HFFc6 (cell line): ENCODE measurements at places on chromosomes 16 and 17. TPM values are rescaled to one million over a fixed set of nuclear protein-coding genes. Genes with fewer than 3 reads are reported as not detected.

DNA sequence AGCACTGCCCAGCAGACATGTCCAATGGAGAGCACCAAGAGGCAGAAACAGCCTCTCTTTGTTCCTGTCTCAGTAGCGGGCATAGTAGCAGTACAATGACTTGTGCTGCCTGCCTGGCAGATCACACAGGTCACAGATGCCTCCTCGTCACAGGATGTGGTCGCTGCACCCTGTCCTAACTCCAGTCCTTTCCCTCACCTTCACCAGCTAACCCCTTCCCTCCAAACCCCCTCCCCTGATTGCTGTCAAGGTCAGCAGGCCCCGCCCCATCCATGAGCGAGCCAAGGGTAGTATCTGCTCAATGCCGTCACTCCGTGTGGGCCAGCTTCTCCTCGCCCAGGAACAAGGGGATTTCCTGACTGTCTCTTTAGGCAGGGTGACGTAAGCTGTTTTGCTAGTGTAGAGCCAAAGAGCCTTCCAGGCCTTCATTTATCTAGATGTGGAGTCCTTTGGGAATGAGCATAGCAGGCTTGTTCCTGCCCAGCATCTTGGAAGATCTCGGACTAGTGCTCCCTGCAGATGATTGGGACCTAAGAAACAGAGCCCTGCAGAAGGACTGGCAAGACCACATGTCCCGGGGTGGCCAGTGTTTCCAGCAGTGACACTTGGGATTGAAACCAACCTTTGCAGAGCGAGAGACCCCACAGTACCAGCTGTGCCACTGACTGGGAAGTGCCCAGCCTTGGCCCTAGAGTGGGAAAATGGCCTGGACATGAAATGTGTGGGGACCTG lies 75.9 kb upstream of the TNRC6C start:
- H3K4me3 ChIP-seq: no peak overlapping the region
- H3K4me1 ChIP-seq: peaks cover 15% of the 10 kb centered on the region
- H3K27me3 ChIP-seq: peaks cover 28% of the 10 kb centered on the region

DNA sequence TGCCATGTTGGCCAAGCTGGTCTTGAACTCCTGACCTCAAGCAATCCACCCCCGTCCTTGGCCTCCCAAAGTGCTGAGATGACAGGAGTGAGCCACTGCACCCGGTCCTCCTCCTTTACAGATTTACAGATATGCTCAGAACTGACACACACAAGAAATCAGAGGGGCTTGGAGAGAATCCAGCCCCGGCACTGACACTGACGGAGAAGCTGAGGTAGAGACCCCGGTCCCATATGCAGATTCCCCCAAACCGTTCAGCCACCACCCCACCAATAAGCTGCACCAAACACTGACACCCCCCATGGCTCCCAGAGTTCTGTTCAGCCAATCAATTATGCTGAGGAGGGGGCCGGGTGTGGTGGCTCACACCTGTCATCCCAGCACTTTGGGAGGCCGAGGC lies 141.1 kb upstream of the RPH3AL start:
- no peak overlapping the region for H3K27ac ChIP-seq
- H3K4me3 ChIP-seq: no peak overlapping the region
- H3K27me3 ChIP-seq: no peaks in the 10 kb centered on the region
- DNase-seq: no peak

DNA sequence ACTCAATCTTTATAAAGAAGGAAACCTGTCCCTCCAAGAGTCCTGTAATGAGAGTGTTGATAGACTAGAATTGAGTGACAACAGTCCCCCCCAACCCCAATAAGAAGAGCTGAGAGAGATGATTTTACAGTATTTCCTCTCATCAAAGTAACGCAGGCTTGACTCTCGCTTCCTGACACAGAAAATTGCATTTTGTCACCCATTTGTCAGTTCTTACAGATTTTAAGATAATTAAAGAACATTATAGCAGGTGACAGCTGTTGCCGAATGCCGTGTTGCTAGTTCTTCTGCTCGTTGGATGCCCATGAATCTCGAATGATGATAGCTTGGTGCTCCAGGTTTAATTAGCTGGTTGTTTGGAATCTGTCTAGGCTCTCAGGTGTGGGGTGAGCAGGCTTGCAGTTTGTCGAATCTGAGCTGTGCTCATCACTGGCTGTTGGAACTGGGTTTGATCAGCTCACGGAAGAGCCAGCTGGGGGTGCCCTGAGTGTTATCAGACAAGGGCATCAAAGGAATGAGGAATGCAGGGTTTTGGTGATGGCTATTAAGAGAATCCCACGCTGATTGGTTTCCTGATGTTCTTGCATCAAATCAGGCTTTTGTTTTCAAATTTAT lies 84.8 kb upstream of the CPHXL start:
- DNase-seq: no peak
- H3K27me3 ChIP-seq: peaks cover 2% of the 10 kb centered on the region; the same call in 1 of the 2 replicates
- no peaks in the 10 kb centered on the region for H3K36me3 ChIP-seq
- no peak overlapping the region for H3K27ac ChIP-seq

- H3K36me3 ChIP-seq: no peaks in the 10 kb centered on the region; the same call in 1 of the 2 replicates
- peaks cover 54% of the 10 kb centered on the region for H3K4me1 ChIP-seq
- peak overlapping the region; percentile 6; the same call in 1 of the 2 replicates for H3K4me3 ChIP-seq
Measured at GRCh38 chr16:47713225-47713595, 252.1 kb downstream of the PHKB start.

DNA sequence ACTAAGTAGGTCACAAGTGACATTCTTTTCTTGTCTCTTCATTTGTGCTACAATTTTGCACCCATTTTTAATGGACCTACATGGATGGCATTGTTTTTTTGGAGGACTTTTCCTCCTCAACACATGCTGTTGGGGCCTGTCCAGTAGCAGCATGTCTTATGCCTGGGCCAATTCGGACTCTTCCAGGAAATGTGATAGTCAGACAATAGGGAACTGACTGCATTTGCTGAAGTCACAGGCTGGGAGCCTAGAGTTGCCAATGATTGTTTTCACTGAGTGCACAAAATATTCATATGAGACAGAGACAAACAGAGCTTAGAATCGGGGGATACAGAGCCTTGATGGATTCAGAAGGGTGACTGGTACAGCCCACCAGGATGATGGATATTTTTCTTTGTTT lies 867.3 kb upstream of the GOT2 start:
- no peaks in the 10 kb centered on the region for H3K27me3 ChIP-seq
- no peak overlapping the region for H3K4me3 ChIP-seq
- peaks cover 37% of the 10 kb centered on the region for H3K4me1 ChIP-seq
- DNase-seq: no peak
- H3K27ac ChIP-seq: no peak overlapping the region

SAMD14 gene
- total RNA-seq: 4.1 to 10.6 TPM (median 4.3 TPM) in 3 replicates

DNA sequence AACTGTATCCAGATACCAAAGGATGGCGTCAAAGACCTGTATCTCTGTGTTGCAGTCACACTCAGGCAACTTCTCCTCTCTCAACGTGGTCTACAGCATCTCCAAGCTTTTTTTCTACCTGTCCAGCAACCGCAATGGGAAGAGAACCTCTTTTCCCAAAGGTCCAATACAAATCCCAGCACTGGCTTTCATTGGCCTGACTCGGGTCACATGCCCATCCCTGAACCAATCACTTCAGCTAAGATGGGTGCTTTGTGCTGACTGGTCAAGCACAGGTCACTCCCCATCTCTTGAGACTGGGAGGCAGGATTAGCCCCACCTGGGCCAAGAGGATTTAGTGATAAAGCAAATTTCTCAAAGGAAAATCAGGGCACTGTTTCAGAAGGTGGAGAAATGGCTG lies 71.2 kb upstream of the C16orf82 start:
- no peak for DNase-seq
- H3K36me3 ChIP-seq: no peaks in the 10 kb centered on the region; the same call in 1 of the 2 replicates
- H3K4me1 ChIP-seq: peaks cover 21% of the 10 kb centered on the region
- no peak overlapping the region for H3K4me3 ChIP-seq

IFT20 gene
- total RNA-seq: 51.0 to 71.3 TPM (median 52.4 TPM) in 3 replicates

- H3K27ac ChIP-seq: no peak overlapping the region
- no peak for DNase-seq
- no peaks in the 10 kb centered on the region; the same call in 1 of the 2 replicates for H3K27me3 ChIP-seq
- H3K36me3 ChIP-seq: no peaks in the 10 kb centered on the region
- no peak overlapping the region for H3K4me3 ChIP-seq
Measured at GRCh38 chr17:34098699-34099098, 156.4 kb upstream of the CCL2 start.

SMIM36 gene
- total RNA-seq: not detected in 2 replicates

DNA sequence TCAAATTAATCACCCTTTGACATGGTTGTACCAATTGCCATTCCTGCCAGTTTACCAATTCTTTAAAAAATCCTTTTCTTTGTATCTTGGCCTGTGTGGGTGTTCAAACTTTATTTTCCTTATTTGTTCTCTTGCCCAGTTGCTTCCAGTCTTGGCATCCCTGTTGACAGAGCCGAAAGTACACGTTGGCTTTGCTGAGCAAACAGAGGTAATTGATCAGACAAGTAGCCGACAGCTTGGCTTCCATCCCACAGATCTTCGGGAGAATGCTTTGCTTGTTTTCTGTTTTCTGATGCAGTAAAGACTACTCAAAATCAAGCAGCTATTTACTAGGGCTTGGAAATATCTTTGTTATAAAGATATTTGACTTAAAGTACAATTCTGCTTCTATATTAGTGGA lies 506.8 kb upstream of the SALL1 start:
- no peaks in the 10 kb centered on the region; the same call in 1 of the 2 replicates for H3K27me3 ChIP-seq
- H3K4me1 ChIP-seq: no peaks in the 10 kb centered on the region; the same call in 1 of the 2 replicates
- H3K4me3 ChIP-seq: no peak overlapping the region
- no peak overlapping the region for H3K27ac ChIP-seq
- no peaks in the 10 kb centered on the region for H3K36me3 ChIP-seq

DNA sequence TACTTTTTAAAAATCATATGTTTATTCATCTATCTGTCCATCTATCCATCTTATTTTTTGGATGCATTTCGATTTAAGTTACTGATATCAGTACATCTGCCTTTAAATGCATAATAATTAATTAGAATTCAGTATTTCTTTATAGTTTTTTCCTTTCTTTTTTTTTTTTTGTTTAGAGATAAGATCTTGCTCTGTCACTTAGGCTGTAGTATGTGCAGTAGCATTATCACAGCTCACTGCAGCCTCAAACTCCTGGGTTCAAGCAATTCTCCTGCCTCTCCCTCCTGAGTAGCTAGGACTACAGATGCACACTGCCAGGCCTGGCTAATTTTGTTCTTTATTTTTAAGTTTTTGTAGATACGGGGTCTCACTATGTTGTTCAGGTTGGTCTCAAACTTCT lies 133.4 kb downstream of the SSH2 start:
- no peak overlapping the region for H3K27ac ChIP-seq
- no peaks in the 10 kb centered on the region for H3K27me3 ChIP-seq
- H3K36me3 ChIP-seq: no peaks in the 10 kb centered on the region
- H3K4me1 ChIP-seq: peaks cover 7% of the 10 kb centered on the region; the same call in 1 of the 2 replicates
- DNase-seq: no peak
- H3K4me3 ChIP-seq: no peak overlapping the region

DNA sequence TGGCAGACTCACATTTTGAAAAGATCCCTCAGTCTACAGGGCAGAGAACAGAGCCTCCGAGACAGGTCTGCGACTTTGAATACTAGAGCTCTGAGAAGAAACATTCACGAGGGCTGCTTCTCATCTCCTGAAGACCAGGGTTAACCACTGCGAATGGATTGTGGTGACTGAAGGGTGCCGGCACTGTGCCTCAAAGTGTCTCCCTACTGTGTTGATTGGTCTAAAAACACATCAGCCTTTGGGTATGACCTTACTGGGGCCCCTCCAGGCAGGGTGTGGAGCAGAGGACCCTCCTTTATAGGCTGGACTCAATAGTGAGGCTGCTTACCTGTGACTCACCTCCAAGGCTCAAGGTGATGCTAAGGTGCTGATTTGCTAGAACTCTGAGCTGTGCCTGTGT lies 2.6 kb upstream of the LGALS9 start:
- peaks cover 4% of the 10 kb centered on the region for H3K27me3 ChIP-seq
- no peak for DNase-seq
- no peaks in the 10 kb centered on the region; the same call in 1 of the 2 replicates for H3K36me3 ChIP-seq
- no peak overlapping the region for H3K4me3 ChIP-seq
- peaks cover 6% of the 10 kb centered on the region for H3K4me1 ChIP-seq
